ENCODE measurements at places on chromosomes 11 and 22.

DNA sequence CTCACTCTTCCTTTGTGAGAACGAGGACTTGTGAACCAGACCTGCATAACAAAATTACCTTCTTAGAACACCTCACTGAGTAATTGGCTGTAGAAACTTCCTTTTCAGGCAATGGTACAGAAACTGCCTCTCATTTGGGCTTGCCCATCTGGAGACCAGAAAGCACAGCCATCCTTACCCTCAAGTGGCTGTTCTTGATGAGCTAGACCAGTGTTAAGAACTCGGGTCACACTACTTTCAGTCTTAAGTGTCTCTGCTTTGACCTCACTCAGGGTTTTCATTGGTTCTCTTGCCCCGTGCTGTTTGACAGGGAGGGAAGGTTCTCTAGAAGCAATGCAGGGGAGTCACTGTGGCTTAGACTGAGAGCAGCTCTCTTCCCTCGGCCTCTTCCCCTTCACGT lies 29.3 kb downstream of the NAT10 start:
- DNase-seq: no peak

- DNase-seq: peak; percentile 81
Measured at GRCh38 chr22:25564979-25565677, 653 bp downstream of the GRK3 start.

- DNase-seq: no peak
Measured at GRCh38 chr11:13577881-13578280, 82.1 kb upstream of the PTH start.

DNA sequence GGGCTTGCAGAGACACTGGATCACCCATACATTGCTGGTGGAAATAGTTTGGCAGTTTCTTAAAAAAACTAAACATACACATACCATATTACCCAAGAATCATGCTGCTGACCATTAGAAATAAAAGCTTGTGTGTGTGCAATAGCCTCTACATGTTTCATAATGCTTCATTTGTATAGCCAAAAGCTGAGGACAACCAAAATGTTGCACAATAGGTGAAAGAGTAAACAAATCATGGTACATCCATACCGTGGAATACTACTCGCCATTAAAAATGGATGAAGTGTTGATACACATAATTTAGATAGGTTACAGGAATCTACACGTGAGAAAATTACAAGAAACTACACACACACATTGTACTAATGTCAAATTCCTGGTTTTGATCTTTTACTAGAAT lies 6.5 kb downstream of the KBTBD3 start:
- no peak for DNase-seq

DNA sequence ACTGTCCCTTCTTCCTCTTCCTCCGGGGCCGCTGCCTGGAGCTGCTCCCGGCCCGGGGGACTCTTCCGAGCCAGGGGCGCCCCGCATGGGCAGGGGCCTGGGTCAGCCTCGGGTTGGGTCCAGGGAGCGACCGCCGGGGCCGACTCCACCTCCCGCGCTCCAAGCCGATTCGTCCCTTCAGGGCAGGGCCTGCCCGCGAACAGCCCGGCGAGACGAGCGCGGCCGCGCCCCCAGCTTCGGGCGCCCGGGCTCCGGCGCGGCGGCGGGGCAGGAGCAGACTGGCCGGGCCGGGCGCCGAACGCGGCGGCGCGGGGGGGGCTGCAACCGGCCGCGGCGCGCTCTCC lies at the start of gene LARGE1:
Gene LARGE1, minus strand, starts transcription at position 280 of the 344 bp plus-strand sequence.
- no peak for DNase-seq

- DNase-seq: no peak
Measured at GRCh38 chr22:40898850-40899357, 37.0 kb upstream of the DNAJB7 start.

DNA sequence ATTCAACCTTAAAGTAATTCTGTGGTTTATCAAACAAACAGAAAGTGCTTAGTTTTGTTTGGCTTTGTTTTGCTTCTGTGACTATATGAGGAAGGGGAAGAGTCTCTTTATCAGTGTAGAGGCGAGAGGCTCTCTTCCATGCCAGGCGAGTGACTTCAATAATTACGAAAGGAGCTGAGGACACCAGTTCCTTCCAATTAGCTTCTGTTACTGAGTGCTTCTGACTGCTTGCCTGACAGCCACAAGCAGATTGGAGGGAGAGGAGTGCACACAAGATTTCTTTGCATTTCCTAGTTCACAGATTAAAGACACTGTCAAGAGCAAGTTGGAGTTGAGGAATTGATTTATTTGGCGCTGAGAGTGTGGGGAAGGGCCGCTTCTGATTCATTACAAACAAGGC lies 1484.5 kb upstream of the TENM4 start:
- DNase-seq: no peak

GRCh38 chr22:31891366-31892079 lies 52.8 kb upstream of the YWHAH start:
- no peak for DNase-seq

DNA sequence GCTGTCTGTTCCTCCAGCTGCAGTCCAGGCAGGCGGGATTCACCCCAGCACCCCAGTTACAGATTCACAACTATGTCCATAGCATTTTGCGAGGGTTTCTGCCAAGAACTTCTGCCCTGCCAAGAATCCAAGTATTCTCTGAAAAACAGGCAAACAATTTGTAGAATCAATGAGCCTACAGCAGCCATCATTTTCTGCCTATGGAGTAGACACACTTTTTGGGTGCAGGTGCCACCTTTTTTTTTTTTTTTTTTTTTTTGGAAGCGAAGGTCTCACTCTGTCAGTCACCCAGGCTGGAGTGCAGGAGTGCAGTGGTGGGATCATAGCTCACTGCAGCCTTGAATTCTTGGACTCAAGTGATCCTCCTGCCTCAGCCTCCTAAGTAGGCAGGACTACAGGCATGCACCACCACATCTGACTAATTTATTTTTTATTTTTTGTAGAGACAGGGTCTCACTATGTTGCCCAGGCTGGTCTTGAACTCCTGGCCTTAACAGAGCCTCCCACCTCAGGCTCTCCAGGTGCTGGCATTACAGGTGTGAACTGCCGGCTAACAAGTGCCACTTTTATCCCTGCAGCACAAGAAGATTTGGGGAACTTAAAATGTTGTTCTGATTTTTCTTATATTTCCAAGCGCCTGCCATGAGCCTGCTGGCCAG lies 195.1 kb downstream of the SNX19 start:
- no peak for DNase-seq

GRCh38 chr22:31137721-31138120 lies 2.6 kb downstream of the PLA2G3 start:
- no peak for DNase-seq

DNA sequence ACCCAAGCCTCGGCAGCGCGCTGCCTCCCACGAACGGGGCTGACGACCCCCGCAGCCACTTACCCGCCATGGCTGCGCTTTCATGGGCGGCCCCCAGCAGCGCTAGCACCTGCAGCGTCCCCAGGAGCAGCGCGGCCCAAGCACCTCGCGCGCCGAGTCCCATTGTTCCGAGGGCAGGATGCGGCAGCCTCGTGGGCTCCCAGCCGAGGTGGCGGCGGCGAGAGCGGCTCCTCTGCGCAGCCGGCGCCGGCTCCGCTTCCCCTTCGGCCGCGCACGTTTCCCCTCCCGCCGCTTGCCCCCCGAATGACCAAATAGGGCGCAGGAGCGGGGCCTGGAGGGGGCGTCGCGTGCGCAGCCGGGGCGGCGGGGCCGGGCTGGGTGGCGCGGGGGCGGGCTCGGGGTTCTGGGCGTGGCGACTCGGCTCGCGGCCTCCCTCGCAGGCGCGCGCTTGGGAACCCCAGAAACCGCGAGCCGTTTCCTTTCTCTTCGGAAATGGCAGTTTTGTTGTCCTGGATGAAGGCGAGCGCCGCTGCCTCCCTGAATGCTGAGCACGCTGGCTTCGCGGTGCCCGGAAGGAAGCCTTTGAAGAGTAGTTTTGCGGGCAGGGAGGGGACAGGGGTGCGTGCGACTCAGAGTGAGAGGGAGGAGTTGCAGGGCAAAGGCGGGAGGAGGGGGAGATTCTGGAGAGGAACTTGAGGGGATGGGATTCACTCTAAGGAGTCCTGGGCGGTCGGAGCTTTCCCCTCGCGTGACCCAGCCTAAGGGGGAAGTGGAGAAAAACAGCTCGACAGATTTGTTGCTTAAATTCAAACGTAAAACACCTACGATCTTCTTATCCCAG lies at the start of gene TMEM123:
Gene TMEM123, minus strand, starts transcription at position 305 of the 841 bp plus-strand sequence. Its CDS starts 142 bp downstream, at position 163.
- DNase-seq: peak; percentile 78

- DNase-seq: peak; percentile 82
Measured at GRCh38 chr11:119315131-119316015, 1.6 kb downstream of the MCAM start.

DNA sequence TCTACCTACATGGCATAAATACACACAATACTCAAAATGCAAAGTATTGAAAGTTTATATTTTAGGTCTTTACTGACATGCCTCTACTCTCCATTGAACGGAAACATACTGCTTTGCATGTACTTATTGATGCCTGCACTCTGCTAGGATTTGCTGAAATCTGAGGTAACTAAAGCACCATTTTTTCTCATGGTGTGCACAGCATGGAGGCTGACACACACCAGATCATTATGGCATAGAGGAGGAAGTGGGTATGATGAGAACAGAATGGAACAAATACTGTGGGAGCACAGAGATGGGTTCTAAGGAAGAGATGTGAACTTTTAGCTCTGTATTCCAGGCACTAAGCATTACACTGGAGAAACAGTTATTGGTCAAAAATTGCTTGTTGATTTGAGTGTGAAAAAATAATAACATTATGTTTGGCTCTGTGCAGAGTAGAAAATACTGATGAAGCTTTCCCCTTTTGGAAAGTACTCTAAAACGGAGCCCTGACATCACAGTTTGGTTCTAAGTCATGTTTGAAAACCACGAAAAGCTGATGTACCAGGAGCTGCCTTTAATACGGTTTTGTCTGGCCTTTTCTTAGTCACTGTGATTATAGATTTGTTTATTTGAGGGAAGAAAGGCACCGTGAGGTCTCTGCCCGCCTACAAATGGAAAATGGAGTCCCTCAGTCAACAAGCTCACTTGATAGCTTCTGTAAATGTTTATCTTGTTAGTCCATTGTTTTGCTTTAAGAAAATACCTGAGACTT lies 5.6 kb downstream of the OR52R1 start:
- no peak for DNase-seq

- DNase-seq: no peak
Measured at GRCh38 chr11:47488674-47489394, 39.9 kb upstream of the RAPSN start.

- no peak for DNase-seq
Measured at GRCh38 chr11:101051677-101052076, 77.9 kb downstream of the PGR start.

DNA sequence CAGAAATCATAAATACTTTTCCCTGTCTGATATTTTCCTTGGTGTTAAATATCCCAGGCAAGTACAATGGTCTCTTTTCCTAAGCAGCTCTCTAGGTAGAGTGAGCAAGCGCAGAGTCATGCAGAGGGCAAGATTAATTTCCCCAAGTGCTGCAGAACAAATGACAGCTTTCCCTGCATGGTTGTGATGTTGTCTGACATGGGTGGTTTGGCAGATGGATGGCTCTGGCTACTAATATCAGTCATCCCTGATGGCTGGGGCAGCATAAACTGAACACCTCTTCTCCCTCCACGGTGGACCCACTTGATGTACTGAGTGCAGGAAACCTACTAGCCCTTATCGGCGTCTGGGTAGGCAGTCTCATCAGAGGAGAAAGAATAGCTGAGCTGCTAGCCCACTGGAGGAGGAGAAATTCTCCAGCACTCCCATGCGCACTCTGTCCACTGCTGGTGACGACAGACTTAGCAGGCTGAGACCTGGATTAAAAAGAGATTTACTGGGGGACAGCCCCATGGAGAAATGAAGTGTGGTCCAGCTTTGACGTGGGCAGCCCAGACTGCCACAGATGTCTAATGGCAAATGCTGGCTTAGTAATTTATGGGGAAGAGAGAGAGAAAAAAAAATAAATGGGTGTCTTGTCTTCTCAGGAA lies 202.9 kb downstream of the DBX1 start:
- no peak for DNase-seq

- DNase-seq: peak; percentile 77
Measured at GRCh38 chr11:114399490-114400215, 658 bp downstream of the C11orf71 start.

DNA sequence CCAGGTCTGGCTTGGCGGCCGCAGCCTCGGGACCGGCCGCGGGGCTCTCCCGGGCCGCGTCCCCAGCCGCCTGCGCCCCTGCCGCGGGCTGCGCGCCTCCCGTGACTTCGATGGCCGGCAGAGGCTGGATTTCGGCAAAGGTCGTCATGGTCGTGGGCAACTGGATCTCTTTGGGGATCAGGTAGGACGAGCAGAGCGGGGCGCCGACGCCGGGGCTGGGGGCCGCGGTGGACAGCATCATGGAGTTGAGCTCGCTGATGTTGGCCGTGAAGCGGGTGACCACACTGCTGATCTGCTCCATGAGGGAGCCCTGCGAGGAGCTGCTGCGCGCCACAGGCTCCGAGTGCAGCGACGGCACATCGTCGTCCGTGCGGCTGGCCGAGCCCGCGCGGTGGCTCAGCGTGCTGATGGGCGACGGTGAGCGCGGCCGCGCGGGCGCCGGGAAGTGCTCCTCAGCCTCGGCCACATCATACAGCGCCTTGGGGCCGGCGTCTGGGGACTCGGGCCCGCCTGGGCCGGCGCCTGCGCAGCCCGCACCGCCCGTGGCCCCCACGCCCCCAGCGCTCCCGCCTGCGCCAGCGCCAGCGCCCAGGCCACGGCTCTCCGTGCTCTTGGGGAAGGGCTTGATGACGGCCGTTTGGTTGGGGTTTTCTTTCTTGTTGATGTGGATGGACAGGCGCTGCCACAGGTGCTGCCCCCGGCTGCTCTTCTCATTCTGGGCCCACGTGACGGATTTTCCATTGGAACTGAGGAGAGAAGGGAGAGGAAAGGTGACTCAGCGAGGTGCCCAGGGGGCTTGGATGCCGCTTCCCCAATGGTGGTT lies 171.4 kb upstream of the CTSC start:
- DNase-seq: peak; percentile 69

DNA sequence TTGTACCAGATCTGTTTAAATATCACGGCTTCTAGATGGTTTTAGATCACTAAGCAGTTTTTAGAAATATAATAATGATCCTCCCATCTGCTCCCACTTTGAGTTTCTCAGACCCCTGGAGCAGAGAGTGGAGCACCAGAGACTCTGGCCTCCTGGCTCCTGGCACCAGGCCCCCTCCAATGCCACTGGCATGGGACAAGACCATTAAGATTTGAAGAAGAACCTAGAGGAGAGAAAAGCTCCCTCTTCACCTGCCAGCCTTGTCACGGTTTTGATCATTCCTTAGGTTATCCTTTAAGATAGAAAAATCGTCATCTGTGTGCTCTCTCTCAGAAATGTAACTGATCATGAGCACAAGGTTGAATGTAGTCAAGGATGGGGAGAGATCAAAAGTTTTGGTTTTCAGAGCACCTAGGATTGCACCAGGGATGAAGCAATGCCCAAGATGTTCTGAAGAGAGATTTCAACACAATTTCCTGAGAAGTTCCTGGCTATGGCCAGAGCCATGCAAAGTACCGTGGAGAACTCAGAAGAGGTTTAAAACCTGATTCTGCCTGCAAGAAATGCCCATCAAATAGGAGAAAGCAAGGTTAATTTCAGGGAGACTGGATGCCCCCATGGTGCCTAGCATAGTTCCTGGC lies 22.2 kb downstream of the IL10RA start:
- no peak for DNase-seq
